ENCODE measurements at places on chromosomes 7 and 10. TPM values are rescaled to one million over a fixed set of nuclear protein-coding genes. Genes with fewer than 3 reads are reported as not detected.

- no peak for DNase-seq
These were observed 187.4 kb upstream of the TMEM72 start for GRCh38 chr10:44723619-44724325.

DNA sequence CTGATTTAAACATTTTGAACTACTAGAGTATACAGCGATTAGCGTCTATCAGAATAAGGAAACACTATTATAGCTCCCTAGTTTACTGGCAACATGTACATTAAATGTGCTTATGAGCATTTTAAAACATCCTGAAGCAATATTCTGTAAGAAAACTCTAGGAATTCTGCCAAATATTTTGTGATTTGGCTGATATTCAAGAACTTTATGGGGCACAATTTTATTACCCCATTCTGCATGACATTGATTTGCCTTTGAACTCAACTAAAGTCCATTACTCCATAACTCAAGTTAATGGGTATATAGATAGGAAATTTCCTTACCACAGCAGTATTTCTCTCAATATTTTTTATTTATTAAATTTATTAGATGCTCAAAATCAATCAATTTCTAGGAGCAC is 369.9 kb upstream of the KCND2 start:
- no peak for DNase-seq

DNA sequence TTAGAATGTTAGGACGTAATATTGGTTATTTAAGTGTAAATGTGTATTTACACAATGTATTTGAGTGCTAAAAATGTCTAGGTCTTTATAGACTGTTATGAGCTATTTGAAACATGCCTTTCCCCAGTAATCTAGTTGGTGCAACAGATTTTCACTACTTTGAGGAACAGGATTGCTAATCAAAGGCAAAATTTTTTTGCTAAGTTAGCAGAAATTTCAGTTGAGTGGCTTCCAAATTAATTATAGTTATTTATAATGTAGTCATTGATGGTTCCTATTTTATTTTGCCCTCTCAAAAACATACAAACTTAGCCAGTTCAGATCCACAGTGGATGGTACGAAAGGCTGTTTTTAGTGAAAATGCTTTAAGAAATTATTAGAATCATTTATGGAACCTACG is 78.7 kb upstream of the LYZL2 start:
- DNase-seq: no peak

DNA sequence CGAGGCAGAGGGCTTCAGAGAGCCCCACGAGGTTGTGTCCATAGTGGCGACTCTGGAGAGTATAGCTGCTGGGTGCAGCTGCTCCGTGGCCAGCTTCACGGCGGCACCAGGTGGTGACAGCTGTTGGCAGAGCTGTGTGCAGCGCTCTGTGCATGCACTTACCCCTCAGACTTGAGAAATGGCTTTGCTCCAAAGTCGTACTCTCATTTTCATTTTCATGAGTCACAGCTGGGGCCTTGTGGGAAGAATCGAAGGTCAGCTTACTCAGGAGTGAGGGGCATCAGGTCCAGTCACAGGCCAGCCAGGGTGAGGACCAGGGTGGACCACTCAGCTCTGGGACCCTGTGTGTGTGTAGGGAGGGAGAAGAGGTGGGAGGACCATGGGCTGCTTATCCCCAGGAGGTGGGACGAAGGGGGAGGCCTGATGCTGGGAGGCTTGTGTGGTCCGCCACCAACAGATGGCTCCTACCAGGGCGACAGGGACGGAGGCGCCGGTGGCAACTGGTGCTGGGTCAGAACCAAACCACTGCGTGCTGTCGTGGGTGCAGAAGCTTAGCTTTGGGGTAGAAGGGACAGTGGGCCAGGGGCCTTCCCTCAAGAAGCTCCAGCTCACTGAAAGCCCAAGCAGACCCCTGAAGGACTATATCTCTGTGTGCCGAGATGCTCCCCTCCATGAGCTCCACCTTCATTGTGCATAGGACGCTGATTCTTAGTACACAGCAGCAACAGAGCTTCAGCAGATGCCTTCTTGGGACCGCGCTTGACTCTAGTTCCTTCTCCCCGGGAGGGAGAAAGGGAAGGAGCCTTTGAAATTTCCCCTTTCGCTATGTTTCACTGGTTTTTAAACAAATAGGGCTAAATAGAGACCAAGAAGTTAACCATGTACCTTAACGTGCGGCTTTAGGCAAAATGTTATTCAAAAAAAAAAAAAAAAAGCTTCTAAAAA is 225.0 kb downstream of the CELF2 start:
- DNase-seq: peak; percentile 37

DNA sequence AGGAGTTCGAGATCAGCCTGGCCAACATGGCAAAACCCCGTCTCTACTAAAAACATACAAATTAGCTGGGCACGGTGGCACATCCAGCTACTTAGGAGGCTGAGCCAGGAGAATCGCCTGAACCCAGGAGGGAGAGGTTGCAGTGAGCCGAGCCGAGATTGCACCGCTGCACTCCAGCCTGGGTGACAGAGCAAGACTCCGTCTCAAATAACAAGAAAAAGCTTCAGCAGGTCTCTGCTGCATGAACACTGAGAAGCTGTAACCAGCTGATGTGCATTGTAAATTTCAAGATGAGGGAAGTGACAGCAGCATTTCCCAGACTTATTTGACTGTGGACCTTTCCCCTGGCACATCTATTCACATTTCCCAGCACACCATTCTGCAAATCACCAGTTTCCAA is 222.0 kb downstream of the CALN1 start:
- no peak for DNase-seq

- no peak for DNase-seq
These were observed 21.5 kb upstream of the CCSER2 start for GRCh38 chr10:84306751-84307384.

DNA sequence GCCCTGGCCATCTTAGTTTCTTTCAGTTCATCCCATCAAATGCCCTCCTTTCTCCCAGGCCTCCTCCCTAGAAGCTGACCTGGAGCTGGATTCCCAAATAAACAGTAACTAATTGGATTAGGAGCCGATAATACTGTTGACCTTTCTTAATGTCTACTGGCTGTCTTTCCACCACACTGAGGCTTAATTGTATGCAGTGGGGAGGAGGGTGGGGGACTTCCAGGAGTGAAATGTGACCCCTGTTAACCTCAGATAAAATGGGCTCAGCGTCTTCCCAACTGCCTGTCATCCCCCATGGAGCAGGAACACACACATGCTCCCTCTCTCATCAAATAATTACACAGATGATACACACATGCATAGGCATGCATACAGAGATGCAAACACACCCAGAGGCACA is 53.7 kb upstream of the LBX1 start:
- no peak for DNase-seq

GRCh38 chr7:74228951-74229900 is 19.4 kb downstream of the LAT2 start:
- DNase-seq: peak; percentile 35

The CPN1 gene
- not detected for polyA plus RNA-seq

The PTPRZ1 gene
- polyA plus RNA-seq: not detected

The SFTPD gene
- 1.4 TPM for polyA plus RNA-seq

The UPK3BL2 gene
- 0.30 TPM for polyA plus RNA-seq

The CAV2 gene
- not detected for polyA plus RNA-seq

The NEUROD6 gene
- not detected for polyA plus RNA-seq

Data from CD14-positive monocyte (primary cell).